ENCODE measurements at places on chromosomes 5 and 9.
A peak's percentile ranks its signal among the peaks of the same experiment; 100 is the strongest.

GRCh38 chr9:124939944-124940343 is 939 bp downstream of the GOLGA1 start:
- no peak for DNase-seq

GRCh38 chr5:180111273-180112002 is 39.9 kb upstream of the RNF130 start:
- no peak for DNase-seq

- DNase-seq = no peak
Observed at GRCh38 chr9:82593501-82593900, 469.4 kb downstream of the RASEF start.

DNA sequence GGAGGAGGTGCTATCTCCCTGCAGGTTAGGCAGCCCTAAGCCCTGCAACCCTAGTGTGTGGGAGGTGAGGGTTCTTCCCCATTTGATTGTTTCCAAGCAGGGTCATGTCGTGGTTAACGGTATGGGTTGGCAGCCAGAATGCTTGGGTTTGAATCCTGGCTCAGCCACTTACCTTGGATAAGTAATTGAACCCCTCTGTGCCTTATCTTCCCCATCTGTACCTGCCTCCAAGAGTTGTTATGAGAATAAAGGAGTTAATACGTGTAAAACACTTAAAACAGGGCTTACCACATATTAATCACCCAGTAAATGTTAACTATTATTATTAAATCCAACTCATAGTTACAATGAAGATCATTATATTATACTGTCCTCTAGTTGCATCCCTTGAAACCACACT is 52.2 kb upstream of the SPATA31E1 start:
- DNase-seq = no peak

DNA sequence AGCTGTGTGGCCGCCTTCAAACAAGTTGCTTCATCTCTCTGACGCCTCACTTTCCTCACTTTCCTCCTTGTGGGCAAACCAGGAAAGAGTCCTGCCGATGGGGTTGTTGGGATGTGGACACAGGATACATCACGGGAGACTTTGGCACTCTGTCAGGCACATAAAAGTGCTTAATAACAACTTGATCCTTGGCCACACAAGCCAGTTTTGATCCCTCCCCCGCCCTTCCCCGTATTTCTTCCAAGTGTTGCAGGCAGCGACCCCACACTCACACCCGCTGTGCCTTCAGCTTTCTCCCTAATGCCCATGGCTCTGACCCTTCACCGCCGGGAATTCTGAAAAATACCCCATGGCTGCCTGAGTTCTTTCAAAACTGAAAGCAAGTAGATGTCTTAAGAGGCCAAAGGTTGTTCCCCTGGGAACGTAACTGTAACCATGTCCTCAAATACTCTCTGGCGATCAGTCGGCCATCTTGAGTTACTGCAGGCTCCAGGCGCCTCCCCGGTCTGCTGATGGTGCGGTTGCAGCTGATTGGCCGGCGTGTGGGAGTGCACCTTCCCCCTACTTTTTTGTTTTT is 59.8 kb downstream of the ARHGEF37 start:
- no peak for DNase-seq

DNA sequence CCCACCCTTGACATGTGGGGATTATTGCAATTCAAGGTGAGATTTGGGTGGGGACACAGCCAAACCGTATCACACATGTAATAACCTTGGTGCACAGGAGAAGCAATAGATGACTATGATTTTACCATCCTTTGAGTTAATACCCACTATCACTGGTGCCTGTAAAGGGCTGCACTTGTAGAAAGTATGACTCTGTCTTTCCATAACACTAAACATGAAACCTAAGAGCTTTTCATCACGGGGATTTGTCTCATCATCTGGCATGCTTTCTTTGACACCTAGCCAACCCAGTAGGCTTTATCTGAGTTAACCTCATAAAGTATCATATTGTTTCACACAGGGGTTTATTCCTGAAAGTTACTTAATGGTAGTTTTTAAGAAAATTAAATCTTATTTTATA is 188.9 kb upstream of the TNC start:
- no peak for DNase-seq

- DNase-seq = no peak
Observed at GRCh38 chr9:129768486-129768885, 15.6 kb upstream of the PTGES start.

DNA sequence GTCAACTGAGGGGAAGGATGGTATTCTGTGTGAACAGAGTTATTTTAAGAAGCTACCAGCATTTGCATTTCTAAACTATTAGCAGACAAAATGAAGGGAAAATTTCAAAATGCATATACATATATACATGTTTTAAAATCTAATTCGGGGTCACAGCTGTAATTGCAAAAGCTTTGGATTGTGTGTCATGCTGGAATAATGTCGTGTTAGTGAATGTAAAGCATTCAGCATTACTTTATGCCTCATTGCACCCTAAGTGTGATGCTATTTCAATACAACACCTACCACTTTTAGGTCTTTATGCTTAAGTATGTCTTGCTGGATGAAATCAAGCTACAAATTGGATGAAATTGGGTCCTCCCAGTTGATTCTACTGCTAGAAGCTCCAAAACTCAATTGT is 687.6 kb upstream of the MEF2C start:
- DNase-seq = no peak

GRCh38 chr9:134500931-134501760 is 140.5 kb upstream of the COL5A1 start:
- no peak for DNase-seq

DNA sequence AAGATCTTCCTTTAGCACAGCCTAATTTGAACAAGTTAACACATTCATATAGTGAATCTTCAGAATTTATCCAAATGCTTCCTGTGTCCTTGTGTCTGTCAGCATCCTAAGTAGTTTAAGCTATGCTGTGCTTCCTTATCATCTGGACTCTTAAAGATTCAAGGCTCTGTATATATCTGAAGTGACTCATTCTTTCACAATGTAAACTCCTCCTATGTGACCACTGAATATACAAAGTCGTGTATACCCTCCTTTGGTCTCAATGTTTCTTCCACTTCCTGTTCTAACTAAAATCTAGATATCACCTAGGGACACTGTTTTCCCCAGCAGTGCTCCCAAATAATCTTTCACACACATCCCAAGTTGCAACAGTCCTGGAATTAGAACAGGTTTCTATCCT is 935.7 kb upstream of the NUDT12 start:
- DNase-seq = no peak

DNA sequence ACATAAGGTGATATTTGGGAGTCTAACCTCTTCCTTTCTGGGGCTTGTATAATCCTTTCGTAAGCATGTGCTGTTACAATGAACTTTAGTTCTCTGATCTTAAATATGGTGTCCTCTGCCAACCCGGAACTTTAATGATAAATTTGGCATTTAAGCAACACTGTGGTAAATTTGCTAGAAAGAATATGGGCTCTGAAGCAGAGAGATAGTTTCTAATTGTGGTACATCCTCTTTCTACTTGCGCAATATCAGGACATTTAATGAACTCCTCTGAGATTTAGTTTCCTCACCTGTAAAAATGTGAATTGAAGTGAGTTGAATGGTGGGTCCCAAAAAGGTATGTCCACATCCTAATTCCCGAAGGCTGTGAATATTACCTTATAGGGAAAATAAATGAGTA is 364.7 kb downstream of the CAAP1 start:
- DNase-seq = no peak

GRCh38 chr5:180670586-180671359 is 21.4 kb upstream of the FLT4 start:
- DNase-seq = peak; percentile 71

- DNase-seq = no peak
Observed at GRCh38 chr9:112554516-112554915, 67.9 kb downstream of the KIAA1958 start.

DNA sequence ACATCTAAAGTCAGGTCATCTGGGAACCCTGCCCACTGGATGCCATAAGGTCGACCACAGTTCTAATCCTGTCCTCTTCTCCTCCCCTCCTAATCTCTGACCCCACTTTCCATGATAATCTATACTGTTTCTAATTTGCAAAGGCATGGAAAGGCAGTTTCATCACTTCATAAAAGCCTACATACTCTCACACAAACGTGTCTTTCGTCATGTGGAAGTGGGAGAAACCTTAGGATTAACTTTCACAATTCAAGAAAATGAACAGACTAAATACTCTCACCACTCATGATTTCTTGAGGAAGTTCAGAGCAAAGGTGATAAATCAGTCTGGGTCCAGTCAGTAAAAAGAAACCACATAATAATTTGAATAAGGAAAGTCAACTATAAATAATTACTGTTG is 5.5 kb downstream of the FANCC start:
- no peak for DNase-seq

GRCh38 chr5:566636-567309 is 42.5 kb upstream of the SLC9A3 start:
- no peak for DNase-seq

GRCh38 chr5:177334781-177335700 is 16.4 kb downstream of the LMAN2 start:
- DNase-seq = no peak

DNA sequence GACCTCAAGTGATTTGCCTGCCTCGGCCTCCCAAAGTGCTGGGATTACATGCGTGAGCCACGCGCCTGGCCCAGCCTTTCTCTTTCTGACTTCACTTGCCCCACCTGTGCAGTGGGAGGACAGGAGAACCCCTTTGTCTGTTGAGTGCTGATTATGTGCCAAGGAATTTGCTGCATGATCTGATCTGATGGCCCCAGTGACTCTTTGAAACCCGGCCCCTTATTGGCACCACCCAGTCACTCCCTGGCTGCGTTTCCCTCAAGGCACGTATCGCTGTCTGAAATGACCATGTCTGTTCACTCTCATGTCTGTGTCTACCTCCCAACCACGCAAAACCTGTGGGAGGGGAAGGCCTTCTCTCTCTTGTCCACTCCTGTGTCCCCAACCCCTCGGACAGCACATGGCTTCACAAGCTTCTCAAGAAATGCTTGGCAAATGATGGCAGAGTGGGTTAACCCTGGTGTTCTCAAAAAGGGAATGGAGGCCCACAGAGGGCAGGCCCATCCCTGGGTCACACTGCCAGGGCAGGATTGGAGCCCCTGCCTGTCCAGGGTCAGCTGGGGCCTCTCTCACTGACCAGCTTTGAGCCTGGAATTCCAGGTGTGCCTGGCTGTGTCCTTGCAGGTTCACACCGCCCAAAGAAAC is 21.9 kb downstream of the NEK6 start:
- DNase-seq = no peak

DNA sequence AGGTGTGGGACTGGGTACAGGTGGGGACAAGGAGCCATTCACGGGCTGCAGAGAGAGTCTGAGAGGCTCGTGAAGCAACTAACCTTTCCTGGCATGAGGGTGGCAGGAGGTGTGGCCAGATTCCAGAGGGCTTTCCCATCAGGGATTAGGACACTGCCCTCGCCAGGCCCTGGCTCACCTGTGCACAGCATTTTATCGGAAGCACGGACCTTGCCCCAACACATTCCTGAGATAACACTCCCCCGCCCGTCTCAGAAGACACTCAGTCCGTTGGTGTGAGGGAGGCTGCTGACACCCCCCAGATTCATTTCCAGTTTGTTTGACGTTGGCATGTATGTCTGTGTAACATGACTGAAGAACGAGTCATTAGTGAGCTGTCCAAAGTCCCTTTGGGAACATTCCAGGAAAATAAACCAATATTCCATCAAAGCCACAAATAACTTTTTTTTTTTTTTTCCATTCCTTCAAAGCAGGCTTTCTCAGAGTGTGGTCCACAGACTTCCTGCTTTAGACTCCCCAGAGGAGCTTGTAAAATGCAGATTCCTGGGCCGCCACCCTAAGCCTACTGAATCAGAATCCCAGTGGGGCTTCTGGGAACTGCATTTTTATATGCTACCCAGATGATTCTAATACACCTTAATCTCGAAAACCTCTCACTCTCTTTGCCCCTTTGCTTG is 23.4 kb downstream of the WWC1 start:
- DNase-seq = no peak

GRCh38 chr5:31751610-31752009 is 112.7 kb downstream of the PDZD2 start:
- DNase-seq = no peak

Data from activated T-cell treated with anti-CD3 and anti-CD28 coated beads, Interleukin-2, amount 50 U/mL, for 48 hours (primary cell).